ENCODE measurements at places on chromosomes 16 and 17.

DNA sequence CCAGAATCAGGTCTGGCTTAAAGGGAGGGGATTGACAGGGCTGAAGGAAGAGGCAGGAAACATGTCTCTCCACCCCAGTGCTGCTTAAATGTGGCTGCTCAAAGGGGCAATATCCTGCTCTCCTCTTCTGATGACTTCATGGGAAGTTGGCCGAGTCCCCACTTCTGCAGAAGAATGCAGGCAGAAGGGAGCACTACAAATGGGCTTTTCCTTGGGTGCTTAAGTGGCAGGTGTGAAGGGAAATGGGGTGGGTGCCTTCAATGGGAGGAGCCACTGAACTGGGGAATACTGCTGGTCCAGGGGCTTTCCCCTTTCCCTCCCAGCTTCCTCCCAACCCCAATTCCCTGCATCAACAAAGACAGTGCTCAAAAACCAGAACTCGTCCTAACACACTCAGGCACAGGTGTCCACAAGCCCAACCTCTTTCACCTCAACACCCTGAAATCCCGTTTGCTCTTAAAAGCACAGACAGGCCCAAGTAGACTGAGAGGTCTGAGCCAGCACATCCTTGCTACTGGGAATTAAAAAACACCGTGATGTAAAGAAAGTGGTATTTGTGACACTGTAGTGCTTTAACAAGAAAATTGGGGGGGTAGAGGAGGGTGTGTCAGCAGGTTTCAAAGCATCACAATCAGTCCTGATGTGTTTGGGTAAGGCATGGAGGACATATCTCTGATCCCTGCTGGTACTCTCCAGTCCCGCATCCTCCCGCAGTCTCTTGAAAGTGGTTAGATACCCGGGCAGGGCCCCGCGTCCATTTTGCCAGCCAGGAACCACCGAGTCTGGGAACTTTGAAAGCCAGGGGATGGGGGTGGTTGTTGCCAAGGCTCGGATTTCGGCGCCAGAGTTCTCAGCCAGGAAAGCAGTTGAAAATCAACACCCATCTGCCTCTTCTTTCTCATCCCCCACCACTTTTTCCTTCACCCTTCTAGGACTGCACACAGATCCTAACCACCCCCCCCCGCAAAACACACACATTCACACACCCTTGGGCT, 1.6 kb downstream of the CA10 start:
- DNase-seq, result no peak

DNA sequence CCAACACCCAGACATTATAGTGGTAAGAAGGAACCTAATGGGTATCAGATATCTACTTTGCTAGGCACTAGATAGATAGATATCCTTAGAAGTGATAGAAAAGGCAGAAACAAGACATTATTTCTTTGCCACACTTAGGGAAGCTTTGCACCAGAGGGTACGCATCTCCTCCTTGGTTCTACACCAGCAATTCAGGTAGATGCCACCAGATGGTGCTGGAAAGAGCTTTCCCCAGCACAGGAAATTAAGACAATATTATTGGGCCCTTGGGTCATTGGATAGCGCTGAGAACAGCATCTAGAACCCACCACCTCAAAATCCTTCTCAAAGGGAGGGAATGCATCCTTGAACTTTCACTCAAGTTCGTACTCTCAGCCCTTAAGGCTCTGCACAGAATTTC, 173.8 kb upstream of the CCL2 start:
- DNase-seq, result no peak

DNA sequence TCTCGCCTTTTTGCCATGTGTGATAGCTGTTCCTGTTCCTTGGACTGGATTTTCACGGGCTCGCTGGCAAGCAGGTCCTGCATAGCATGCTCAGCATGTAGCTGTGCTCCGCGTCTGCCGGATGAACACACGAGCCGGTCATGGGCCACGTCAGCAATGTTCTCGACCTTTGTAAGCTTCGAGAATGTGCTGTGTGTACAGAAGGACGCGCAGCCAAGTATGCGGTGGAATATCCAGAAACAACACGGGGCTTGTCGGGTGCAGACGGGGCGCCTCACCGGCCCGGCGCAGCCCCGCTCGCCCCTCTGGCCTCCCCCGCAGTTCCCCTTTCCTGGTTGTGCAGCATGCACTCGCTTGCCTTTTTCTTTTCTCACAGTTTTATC, 42.2 kb downstream of the RPTOR start:
- no peak for DNase-seq

DNA sequence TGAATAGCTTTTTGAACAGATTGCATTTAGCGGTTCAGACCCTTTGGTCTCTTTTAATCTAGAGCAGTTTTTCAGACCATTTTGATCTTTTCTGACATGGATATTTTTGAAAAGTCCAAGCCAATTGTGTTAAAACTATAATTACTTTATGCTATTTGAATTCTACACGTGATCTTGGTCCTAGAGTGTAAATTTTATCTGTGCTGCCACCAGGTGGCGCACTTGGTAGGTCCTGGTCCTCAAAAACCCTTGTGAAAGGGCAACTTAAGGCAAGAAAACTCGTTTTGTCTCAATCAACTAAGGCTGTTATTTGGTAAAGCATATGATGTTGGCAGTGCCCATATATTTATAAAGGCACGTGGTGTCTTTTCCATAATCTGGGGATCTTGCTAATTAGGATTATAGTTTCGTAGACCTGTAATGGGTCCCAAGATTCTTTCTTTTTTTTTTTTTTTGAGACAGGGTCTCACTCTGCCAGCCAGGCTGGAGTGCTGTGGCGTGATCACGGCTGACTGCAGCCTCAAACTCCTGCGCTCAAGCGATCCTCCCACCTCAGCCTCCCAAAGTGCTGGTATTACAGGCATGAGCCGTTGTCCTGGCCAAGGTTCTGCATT, 43.9 kb upstream of the TEX2 start:
- peak; percentile 71 for DNase-seq

- DNase-seq, result no peak
Measured at GRCh38 chr16:4390266-4391260, 18.9 kb downstream of the VASN start.
